ENCODE measurements at places on chromosomes 5 and 9.

DNA sequence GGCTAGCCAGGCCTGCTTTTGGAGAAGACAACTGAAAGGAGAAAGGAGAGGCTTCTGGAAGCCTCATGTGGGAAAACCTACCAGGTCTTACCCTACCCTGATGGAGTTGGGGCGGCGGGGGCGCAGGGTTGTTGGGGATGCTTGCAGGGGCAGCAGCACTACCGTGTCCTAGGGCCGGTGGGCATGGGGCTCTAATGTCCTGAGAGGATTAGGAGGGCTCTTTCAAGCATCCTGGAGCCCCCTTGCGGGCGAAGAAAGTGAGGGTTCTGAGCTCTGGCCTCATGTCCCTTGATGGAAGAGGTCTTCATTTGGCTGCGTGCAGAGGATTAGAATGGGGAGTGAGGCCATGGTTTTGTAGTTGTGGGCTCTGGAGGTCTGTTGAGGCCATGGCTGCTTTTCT, 86.9 kb upstream of the PITX1 start:
- no peak for DNase-seq

DNA sequence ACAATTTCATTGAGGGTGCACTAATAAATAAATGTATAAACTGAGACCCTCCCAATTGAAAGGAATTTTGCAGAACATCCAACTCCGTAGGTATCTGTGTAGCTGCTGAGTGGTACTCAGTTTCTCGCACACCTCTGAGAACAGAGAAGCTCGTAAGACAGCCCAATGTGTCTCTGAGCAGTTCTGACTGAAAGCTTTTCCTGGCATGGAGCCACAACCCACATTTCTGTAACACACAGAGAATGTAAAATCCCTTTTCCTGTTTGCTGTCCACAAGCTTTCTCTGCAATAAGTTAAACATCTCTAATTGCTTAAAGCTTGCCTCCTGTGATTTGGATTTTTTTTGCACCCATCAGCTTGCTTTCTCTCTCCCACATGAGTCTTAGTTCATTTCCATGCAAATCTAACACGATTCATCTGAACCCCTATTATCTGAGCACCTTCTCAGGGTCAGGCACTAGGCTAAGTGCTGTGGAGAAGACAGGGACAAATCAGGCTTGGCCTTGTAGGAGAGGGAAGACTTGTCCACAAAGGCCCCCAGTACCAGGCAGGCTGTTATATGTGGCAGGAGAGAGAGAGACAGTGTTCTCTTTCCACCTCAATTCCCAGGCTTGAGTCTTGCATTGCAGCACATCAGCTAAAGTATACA, 44.2 kb upstream of the COL15A1 start:
- DNase-seq = no peak

DNA sequence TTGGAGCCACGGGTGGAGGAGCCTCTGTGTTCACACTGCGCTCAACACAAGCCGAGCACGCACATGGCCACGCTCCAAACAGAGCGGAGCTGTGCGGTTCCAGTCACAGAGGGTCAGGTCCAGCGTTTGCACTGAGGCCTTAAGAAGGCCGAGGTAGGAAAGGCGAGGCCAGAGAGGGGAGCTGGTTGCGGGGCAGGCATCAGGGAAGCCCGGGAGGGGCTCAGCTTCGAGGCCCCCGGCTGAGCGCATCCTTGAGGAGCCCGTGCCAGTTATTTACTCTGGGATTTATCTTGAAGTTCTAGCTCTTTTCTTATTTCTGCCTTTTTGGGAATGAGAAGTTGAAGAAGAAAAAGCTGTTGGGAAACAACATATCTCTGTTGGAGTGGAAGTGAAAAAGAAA, 140.8 kb downstream of the IRX1 start:
- no peak for DNase-seq

- no peak for DNase-seq
These were observed 49.4 kb downstream of the NUP214 start for GRCh38 chr9:131174681-131175239.
